ENCODE measurements at places on chromosomes 2 and 18.

- DNase-seq: no peak
Measured at GRCh38 chr2:162062559-162062958, 11.5 kb downstream of the DPP4 start.

GRCh38 chr2:135996304-135996703, 10.9 kb upstream of the DARS1 start:
- DNase-seq: no peak

DNA sequence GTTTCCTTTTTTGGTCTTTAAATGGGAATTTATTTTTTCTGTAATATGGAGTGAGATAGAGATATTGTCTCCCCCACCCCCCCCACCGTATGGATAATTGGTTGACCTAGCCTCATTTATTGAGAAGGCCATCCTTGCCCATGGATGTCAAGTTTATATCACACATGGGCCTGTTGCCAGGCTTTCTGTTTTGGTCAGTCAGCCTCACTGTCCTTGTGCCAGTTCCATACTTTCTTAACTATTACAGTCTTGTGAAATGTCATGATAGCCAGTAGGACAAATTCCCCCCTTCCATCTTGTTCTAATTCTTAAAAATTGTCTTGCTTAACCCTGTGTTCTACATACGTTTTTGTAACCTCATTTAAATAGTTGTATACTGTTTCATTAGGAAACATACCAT, 12.5 kb downstream of the BABAM2 start:
- no peak for DNase-seq

GRCh38 chr2:95359501-95359930, 43.0 kb upstream of the FAHD2A start:
- DNase-seq: no peak

GRCh38 chr2:137117385-137117784, 352.0 kb downstream of the THSD7B start:
- DNase-seq: no peak

DNA sequence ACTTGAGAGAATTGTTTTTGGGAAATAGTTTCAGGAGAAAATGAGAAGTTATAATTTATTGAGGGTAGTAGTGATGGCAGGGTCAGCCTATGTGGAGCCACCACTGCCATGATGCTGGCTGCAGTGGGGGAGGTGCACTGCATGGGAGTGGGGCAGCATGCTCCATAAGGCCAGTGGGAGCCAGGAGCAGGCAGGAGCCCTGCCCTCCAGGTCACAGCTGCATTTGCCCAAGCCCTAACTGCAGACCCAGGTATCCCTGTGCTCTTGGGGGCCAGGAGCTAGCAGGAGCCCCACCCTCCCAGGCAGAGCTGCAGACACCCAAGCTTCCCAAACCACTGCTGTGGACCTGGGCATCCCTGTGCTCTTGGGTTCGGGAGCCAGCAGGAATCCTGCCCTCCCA, 757.3 kb upstream of the CRIM1 start:
- DNase-seq: no peak

DNA sequence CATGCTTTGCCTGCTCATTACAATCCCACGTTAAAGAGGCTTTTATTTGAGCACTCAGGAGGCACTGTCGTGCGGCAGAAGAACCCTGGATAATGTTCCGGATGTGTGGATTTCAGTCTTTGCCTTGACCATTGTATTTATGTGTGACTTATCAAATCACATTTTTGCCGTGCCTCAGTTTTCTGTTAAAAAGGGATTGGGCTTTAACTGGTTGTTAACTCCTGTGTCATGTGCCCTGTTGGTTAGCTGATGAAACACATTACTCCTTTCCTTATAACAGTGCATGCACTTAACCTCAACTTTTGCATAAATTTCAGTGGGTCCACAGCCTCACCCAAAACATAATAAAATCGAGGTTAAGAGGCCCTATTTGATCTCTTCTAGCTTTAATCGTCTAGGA, 52.7 kb downstream of the NAB1 start:
- no peak for DNase-seq

DNA sequence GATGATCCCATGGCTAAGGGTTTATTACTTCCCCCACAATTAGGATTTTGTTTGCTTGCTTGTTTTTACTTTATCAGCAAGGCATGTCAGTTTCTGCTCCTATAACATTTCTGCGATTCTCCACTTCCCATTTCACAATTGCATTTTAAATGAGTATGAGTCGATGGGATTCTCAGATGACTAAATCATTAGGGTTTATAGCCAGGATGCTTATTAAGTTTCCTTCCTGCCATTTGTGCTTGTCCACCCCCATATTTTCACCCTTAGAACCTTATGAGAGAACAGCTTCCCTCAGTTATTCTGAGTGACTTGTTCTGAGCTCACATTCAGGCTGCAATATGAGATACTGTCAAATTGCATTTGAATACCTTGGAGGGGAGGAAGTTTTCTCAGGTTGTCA, 37.9 kb upstream of the C1GALT1C1L start:
- no peak for DNase-seq

DNA sequence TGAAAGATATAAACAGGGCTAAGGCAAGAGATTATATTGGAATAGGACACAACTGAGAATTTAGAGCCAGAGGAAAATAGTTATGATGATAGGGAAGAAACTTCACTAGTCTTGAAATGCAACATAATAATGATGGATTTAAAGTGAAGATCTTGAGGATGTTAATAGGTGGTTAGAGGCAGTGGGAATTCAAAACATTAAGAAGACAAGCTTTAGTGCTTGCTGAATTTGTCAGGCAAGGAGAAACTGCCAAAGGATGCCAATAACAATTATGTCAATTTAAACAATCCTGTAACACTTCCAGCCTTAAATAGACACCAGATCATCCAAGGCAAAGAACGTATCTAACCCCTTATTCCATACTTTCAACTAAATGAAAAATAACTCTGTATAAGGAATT, 330.1 kb downstream of the ERBB4 start:
- no peak for DNase-seq

DNA sequence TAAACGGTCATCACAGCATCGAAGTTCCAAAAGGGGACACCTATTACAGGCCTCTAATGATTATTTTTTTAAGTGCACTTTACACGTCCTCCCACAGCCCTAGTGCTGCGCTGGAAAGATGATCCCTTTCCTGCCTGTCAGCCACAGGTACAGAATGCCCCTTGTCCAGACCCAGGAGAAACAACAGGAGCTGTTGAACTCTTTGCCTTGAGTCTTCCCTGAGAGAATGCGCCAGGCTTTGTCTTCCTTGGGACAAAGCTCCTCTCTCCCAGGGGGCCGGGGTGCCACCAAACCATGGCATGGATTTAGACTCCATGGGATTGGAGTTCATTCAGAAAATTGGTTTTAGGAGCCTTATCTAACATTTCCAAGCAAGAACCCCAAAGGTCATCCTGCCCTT, 319.0 kb upstream of the SOX11 start:
- no peak for DNase-seq

GRCh38 chr2:206728277-206729199, 10.3 kb upstream of the DYTN start:
- no peak for DNase-seq

GRCh38 chr18:77597726-77598125, 348.1 kb downstream of the GALR1 start:
- no peak for DNase-seq

- DNase-seq: no peak
Measured at GRCh38 chr18:10878703-10879102, 270.7 kb downstream of the PIEZO2 start.

DNA sequence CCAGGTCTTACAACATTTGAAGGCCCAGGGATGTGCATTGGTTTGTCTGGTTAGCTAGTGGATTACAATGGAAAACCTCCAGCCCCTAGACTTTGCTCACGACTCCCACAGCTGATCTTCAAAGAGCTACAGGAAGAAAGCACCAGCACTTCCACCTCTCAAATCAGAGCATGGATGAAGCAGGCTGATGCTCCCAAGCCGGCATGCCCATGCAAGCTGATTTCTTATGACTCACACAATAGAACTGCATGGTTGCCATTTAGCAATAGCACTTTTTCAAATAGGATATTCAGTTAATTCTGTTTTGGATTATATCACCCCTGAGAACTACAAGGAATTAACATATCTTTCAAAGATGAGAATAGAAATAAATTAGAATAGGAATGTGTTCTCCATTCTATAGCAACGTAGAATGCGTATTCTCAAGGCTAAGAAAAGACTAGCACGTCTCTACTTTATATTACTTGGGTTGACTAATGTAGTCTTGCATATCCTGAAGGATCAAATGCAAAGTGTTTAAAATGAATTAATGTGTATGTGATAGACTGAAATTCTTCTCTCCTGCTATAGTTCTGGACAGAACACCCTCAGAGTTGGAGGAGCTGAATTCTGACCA, 292.4 kb downstream of the TRIB2 start:
- no peak for DNase-seq

DNA sequence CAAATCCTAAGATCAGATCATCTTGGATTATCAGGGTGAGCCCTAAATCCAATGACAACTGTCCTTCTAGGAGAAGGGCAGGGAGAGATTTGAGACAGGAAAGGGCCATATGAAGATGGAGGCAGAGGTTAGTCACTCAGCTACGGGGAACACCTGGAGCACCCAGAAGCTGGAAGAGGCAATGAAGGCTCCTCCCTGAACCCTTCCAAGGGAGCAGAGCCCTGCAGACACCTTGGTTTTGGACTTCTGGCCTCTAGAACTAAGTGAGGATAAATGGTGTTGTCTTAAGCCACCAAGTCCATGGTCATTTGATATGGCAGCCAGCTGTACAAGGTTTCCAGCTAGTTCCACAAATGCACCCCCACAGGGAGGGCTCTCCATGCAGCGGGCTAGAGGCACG, 6.9 kb upstream of the PTPN2 start:
- no peak for DNase-seq

DNA sequence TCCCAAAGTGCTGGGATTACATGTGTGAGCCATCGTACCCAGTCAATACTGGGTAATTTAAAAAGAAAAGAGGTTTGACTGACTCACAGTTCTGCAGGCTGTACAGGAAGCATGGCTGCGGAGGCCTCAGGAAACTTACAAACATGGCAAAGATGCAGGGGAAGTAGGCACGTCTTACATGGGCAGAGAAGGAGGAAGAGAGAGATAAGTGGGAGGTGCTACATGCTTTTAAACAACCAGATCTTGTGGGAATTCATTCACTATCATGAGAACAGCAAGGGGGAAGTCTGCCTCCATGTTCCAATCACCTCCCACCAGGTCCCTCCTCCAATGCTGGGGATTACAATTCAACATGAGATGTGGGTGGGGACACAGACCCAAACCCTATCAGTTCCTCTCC, 192.5 kb downstream of the ATAD2B start:
- no peak for DNase-seq

DNA sequence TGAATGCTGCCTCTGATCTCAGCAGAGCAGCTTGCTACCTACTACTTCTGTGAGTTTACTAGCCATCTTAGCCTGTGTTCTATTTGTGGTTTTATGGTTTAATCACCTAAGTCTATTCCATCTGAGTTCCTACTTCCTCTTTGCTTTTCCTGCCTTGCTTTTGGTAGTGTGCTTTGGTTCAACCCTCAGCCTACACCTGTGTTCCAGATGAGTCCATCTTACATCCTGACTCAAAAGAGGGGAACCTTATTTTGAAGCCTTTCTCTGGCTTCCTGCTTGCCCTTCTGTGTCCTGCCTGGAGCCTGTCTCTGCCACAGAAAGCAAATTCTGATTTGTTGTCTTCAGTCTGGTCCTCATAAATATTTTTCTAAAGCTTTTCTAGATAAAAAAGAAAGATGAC, 530.3 kb upstream of the MEX3C start:
- no peak for DNase-seq

DNA sequence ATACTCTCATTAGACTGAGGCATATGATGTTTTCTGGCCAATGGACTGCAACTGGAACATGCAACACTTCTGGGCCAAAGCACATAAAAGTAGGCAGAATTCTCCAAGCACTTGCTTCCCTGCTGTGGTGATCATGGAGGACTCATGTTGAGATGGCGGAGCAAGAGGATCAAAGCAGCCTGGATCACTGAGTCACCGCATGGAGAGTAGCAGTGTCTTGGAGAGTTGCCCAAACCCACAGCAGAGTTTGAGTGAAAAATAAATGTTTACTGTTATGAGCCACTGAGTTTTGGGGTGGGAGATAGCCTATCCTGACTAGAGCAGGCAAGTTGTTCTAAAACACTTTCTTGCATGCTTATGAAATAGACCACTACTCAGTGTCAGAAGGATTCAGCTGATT, 359.5 kb downstream of the ZNF521 start:
- no peak for DNase-seq

DNA sequence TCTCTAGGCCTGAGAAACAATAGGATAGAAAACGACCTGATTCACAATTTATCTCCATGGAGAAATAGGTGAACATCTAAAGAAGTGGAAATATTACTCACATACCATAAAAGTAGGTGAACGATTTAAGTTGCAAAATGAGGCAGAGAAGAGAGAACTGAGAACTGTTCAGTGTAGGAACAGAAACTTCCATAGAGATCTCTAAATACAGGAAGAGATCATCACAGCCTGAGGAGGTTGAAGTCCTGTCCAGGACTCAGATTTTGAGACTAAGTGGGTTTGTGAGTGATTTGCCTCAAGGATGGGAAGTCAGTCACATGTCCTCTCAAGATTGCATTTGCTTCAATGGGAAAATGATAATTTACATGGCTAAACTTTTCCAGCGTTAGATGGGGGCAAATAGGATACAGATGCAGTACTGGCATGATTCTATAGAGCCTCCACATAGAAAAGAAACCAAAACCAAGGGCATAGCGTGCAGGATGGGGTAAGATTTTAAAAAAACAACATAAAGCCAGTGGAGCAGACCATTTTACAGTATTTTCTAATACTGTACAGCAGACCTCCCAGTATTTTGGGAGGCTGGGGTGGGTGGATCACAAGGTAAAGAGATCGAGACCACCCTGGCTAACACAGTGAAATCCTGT, 68.8 kb downstream of the MEP1B start:
- DNase-seq: no peak

GRCh38 chr2:111975819-111976218, 77.4 kb downstream of the MERTK start:
- no peak for DNase-seq

GRCh38 chr2:100976645-100977391, 25.3 kb upstream of the RPL31 start:
- DNase-seq: no peak

DNA sequence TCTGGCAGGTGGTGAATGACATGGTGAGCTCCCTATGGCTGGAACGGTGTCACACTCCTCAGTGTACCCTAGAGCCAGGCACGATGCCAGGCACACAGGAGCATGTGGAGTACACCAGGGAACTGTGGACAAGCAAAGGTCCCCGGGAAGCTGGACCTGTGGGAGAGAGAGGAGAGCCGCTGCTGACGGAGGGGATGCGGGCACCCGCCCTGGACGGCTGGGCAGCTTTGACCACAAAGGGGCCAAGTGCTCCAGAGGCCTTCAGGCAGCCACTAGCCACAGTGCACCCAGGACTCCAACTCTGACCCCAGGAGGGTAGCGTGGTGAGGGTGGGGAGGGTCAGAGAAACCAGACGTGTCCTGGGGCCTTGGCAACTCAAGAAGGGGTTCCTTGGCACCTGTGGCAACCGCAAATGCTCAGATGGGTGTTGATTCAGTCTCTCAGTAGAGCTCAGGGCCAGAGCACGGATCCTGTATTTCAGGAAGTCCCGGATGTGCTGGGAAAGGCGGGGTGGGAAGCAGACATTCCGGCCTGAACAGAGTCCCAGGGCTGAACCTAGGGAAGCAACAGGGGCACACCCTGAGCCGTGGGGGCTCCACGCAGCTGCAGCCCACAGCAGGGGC, 2.3 kb upstream of the MAB21L4 start:
- no peak for DNase-seq

GRCh38 chr2:86370579-86370978, 33.2 kb upstream of the REEP1 start:
- DNase-seq: no peak

GRCh38 chr2:43774617-43775016, 778 bp downstream of the DYNC2LI1 start:
- no peak for DNase-seq

Data from stimulated activated CD4-positive, alpha-beta T cell treated with anti-CD3 and anti-CD28 coated beads, Interleukin-1b, Interleukin-23, amount 100 ng/mL, for 24 hours (primary cell).